ENCODE measurements at places on chromosomes 12 and 14. TPM values are rescaled to one million over a fixed set of nuclear protein-coding genes. Genes with fewer than 3 reads are reported as not detected.

The SOAT2 gene
- polyA plus RNA-seq = not detected

The CABP1 gene
- polyA plus RNA-seq = not detected

The ZNF641 gene
- polyA plus RNA-seq = 2.6 TPM

The LRRIQ1 gene
- polyA plus RNA-seq = 0.35 TPM

The PDE6H gene
- not detected for polyA plus RNA-seq

The PRPH gene
- polyA plus RNA-seq = not detected

The CPNE6 gene
- not detected for polyA plus RNA-seq

DNA sequence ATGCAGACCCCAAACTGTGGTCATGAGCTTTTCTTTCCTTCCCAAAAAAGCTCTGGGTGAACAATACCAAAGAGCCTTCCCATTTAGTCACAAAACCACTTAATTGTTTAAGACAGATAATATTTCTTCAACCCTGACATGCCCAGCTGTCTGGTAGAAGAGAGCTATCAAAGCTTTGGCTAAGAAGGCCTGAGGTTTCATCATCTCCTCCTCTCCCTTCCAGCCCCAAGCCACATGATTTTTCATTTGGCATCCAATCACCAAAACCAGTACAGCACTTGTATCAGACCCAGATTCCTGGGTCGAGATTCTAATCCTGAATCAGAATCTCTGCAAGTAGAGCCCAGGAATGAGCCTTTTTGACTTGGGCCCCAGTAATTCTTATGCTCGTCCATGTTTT, 199.6 kb upstream of the TMEM260 start:
- DNase-seq = no peak

DNA sequence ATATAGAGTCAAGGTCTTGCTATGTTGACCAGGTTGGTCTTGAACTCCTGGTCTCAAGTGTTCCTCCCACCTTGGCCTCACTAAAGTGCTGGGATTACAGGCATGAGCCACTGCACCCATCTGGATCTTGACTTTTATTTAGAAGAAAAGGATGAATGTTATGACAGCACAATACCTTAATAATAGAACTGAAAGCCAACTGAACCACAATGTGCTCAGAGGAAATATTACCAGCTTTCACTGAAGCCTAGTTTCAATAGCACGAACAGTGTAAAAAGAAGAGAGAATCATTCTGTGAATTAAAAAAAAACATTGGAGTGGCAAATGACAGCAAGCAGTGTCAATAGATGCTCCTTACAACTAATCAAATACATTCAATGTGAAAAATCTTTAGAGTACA, 239.2 kb upstream of the RMST start:
- no peak for DNase-seq

- DNase-seq = no peak
Measured at GRCh38 chr12:51832354-51833107, 16.0 kb downstream of the FIGNL2 start.

DNA sequence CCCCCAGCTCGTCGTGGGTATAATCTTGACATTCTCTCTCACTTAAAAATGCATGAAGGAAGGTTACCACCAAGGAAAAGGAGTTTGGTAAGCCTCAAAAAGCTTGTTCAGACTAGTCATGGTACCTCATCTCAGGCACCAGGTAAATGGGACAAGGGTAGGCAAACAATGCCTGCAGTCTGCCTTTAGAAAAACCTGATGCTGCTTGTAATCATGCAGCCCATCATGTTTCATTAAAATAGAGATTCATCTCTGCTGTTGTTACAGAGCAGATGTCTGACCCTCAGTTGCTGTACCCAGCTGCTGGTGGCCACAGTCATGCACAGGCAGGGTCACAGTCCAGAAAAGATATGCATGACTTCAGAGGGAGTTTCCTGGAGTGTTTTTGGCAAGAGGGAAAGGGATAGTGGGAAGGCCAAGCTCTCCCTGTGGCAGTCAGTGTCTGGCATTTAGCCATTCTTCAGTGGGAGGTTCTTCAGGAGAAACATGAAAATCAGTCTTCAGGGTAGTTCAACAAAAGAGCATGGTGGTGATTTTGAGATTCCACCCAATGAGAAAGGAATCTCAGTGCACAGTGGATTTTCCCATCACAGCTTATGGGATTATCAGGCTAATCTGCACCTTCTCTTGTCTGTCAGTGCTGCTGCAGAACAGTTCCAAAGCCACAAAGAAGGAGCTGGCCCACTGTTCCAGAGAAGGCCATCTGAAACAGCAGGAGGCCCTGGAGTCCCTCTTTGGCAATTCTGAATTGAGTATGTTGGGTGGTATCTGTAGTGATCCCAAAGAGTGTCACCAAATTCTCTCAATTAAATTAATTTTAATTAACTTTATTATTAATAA, 202.7 kb upstream of the FRMD6 start:
- DNase-seq = peak; percentile 77

DNA sequence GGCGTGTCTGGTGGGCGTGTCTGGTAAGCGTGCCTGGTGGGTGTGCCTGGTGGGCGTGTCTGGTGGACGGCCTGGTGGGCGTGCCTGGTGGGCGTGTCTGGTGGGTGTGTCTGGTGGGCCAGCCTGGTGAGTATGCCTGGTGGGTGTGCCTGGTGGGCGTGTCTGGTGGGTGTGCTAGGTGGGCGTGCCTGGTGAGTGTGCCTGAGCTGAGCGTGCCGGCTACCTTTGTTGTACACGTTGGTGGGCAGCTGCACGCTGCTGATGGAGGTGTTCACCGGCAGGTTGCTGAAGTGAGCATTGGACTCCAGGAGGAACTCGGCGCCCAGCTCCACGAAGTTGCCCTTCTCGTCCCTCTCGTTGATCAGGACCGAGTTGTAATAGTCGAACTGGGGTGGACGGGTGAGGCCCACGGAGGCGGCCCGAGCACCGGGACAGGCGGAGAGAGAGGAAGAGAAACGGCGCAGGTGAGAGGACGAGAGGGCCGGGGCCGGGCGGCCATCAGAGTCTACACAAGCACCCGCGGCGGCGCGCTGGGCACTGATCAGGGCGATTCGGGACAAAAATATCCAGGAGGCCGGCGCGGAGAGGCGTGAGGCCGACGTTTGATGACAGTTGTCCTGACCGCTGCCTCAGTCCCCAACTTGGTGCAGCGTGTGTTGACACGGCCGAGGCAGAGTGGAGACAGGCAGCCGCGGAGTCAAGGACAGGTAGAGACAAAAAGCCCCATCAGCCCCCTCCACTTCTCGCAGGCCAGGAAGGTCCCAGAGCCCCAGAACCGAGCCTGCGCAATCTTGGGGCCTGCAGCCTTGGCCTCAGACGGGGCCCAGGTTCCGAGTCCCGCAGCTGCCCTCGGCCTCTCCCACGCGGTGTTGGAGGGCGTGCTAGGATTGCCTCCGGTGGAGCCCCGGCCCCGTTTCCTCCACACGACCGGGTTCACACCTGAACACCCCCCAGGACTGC, 10.5 kb downstream of the CACNA2D4 start:
- DNase-seq = no peak

- DNase-seq = no peak
Measured at GRCh38 chr14:103680491-103681231, 34.6 kb downstream of the XRCC3 start.

DNA sequence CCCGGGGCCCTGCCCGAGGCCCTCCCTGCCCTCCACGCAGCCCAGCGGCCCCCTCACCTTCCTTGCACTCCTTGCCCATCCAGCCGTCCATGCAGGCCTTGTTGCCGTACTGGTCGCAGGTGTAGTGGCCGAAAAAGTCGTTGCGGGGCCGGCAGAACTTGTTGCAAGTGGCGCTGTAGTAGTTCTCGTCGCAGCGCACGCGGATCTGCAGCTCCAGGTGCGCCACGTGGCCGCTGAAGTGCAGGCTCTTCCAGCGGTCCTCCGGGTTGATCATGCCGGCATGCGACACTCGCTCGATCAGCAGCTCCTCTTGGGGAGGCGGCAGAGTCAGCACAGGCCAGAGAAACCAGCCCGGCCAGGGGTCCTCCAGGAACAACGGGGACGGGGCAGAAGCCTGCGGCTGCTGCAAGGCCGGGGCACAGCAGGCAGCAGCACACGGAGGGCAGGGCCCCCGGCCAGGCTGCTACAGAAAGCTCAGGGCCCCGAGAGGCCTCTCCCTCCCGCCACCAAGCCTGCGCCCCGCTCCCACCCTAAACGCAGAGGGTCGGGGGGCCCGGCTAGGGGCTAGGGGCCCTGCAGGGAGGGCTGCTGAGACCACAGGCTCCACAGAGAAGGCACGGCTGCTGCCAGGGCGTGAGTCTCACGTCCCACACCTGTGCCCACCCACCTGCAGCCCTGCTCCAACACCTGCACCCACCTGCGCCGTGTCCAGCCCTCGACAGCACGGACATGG, 12.7 kb downstream of the JAG2 start:
- DNase-seq = no peak

- no peak for DNase-seq
Measured at GRCh38 chr14:50012644-50013043, 103.7 kb downstream of the VCPKMT start.

DNA sequence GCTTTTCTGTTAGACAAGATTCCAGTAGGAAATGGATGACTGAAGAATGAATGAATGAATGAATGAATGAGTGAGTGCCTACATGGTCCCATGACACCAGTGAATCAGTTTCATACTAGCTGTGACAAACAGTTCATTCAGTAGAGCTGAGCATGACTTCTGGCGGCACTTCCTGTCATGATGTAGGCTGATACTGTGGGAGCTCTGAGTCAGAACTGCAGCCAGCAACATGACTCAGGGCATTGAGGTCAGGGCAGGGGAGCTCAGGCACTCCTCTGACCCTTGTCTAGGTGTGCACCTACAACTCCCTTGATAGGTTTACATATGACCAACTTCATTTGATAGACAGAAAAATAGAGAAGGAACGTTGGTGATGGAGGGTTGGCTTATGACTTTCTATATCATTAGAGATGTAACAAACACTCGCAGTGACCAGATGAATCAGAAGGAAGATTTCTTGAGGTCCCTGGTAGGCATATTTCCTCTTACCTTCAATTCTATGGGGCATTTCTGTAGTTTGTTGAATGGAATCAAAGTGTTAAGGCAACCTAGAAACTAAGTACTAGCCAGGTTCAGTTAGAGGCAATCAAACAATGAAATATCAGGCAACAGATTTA, 139.3 kb upstream of the ARHGAP5 start:
- peak; percentile 96 for DNase-seq

- DNase-seq = no peak
Measured at GRCh38 chr12:132178801-132179401, 34.6 kb downstream of the NOC4L start.

DNA sequence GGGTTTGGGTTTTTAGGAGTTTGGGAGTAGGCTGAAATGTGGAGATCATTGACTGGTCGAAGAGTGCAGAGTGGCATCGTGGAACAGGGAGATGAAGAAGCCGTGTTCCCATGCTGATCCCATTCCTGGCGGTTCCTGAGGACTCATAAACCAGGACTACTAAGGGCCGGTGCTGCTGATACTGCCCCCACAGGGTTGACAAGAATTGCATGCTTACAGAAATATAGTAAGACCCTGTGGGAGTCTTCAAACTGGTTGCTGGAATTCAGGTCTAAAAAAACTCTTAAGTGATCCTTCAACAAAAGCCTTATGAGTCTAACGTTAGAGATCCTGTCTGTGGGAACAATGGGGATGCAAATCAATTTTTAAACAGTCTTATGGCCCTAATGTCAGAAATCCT, 64.0 kb upstream of the ARHGAP5 start:
- no peak for DNase-seq

DNA sequence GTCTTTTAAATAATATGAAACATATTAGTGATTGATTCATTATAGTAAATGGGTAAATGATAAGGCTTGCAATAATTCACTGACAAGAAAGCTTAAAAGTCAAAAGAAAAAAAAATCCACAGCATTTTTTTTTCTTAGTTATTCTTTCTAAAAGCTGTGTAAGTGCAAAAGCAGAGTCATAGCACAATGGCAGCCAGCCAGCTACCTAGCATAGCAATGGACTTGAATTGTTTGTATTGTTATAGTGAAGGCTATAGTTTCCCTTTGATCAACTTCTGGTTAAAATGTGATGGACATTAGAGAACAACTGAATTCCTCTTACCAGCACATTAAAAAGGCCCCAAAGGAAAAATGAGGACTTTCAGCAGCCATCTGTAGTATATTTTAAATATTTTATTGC, 232.1 kb downstream of the NAV3 start:
- peak; percentile 16 for DNase-seq

GRCh38 chr12:112182499-112182898, 57.1 kb downstream of the TRAFD1 start:
- no peak for DNase-seq

GRCh38 chr12:123076604-123077297, 74.1 kb downstream of the PITPNM2 start:
- DNase-seq = no peak

DNA sequence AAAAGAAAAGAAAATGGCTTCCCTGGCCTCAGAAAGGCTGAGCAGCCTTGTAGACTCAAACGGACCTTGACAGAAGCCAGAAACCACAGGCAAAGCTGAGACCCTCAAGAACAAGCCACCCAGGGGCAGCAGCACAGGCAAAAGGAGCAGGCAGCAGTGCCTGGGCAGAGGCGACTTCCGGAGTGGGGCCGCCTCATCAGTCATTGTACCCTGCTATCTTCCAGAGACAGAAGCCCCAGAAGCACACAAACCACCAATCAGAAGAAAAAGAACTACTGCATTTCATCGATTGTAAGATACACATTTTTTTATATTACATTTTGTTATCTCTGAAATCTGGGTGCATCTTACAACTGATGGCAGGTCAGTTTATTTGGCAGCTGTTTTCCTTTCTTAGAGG, 58.2 kb upstream of the ZFP36L1 start:
- no peak for DNase-seq

DNA sequence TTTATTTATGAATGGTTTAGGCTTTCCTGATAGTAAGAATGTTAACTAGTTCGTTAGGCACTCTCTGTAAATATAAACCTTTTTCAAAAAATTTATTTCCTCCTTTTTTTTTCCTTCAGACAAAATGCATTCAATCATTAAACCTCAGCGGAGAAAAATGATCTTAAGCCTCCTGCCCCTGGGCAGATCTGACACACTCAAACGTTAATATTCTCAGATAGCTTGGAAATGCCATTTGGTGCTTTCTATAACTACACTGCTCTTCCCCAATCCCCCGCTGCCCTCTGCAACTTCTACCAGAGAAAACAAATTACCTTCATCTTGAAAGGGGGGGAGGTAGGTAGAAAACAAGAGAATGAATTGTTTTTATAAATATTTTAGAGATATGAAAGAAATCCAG, 521.2 kb downstream of the MED13L start:
- no peak for DNase-seq

GRCh38 chr14:51086044-51086443, 8.9 kb downstream of the TRIM9 start:
- DNase-seq = no peak

DNA sequence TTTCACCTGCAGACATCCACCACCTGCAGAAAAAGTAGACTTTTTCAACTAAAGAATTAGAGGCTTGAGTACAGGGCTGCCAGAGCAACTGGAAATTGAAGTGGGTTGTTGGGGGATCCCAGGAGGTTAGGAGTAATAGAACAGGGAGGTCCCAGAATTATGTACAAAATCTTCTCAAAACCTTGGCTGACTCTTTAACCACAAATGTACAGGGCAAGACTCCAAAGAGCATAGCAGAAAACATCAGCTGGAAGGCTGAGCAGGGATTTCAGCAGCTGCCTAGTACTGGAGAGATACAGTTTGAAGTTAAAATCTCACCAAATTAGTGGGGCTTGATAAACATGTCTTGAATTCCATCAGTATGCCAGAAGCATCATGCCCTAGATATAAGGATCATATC, 191.6 kb downstream of the CRADD start:
- no peak for DNase-seq

GRCh38 chr12:1532375-1533165, 61.8 kb downstream of the FBXL14 start:
- DNase-seq = no peak

- DNase-seq = no peak
Measured at GRCh38 chr12:126248871-126249403, 1183.7 kb downstream of the AACS start.

GRCh38 chr12:124218243-124218560, 76.7 kb upstream of the RFLNA start:
- no peak for DNase-seq

- no peak for DNase-seq
Measured at GRCh38 chr14:43914041-43914693, 592.9 kb downstream of the FSCB start.
